ENCODE measurements at places on chromosomes 3 and 15. TPM values are rescaled to one million over a fixed set of nuclear protein-coding genes. Genes with fewer than 3 reads are reported as not detected.

- no peaks in the 10 kb centered on the region for H3K36me3 ChIP-seq
- no peak for DNase-seq
- H3K4me1 ChIP-seq: no peaks in the 10 kb centered on the region
Measured at GRCh38 chr3:35705904-35706303, 66.6 kb downstream of the ARPP21 start.

Gene HRG
- not detected for total RNA-seq

Gene SNTN
- not detected for total RNA-seq

GRCh38 chr3:36734742-36735141, 29.6 kb downstream of the DCLK3 start:
- H3K4me3 ChIP-seq: no peak overlapping the region
- no peaks in the 10 kb centered on the region for H3K36me3 ChIP-seq
- no peaks in the 10 kb centered on the region for H3K4me1 ChIP-seq
- H3K27me3 ChIP-seq: no peaks in the 10 kb centered on the region
- no peak overlapping the region for H3K27ac ChIP-seq

DNA sequence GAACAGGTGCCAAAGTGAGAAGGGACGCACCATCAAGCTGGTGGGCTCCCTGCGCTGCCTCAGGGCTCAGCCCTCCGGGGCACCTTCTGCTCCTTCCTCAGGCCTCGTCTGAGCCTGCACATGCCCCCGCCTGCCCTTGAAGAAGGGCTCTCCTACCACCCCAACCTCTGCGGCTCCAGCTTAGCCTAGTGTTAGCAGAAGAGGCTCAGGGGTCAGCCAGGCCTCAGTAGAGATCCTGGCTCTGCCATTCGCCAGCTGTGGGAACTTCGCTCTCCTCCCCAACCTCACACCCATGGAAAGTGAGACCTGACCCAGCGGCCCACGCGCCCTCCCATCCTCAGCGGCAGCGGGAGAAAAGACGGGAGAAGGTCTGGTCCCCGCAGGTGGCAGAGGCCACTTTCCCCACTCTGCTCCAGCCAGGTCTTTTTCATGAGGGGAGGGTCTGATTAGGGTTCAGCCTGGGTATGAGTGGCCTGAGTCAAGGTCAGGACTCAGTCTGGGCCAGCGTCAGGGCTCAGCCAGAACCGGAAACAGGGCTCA, 8.2 kb downstream of the GRIP2 start:
- no peaks in the 10 kb centered on the region for H3K36me3 ChIP-seq
- no peaks in the 10 kb centered on the region for H3K4me1 ChIP-seq
- no peak overlapping the region for H3K4me3 ChIP-seq

Gene FGD5
- total RNA-seq: not detected

Gene UACA
- total RNA-seq: 0.53 TPM

DNA sequence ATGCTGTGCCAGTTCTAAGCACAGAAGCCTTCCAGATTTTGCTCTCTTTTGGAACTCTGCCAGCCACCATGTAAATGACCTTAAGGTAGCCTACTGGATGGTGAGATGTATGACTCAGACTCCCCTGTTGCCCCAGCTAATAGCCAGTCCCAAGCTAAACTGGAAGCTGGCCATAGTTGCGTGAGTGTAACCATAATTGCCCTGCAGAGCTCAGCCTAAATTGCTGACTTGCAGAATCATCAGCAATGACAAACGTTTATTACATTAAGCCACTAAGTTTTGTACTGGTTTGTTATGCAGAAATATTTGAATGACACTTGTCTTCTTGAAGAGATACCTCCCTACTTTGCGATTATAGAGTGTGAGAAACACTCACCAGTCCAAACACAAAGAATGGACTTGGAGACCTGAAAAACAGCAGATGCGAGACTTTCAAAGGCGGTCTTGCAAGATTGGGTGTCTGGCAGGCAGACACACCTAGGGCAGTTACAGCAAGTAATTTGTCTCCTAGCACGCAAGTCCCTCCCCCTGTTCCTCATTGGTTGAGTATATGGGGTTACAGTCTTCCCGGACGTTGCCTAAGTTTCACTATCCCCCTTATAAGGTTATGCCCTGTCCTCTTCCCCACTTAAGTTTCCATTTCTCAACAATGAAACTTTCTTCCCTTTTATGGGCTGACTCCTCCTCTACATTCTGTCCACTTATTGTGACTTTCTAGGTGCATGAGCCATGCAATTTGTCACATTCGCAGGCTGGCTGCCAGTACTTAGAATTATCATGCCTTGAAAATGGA, 83.6 kb upstream of the XCR1 start:
- peaks cover 35% of the 10 kb centered on the region for H3K4me1 ChIP-seq
- DNase-seq: no peak
- H3K36me3 ChIP-seq: no peaks in the 10 kb centered on the region
- no peak overlapping the region for H3K27ac ChIP-seq
- H3K4me3 ChIP-seq: no peak overlapping the region

DNA sequence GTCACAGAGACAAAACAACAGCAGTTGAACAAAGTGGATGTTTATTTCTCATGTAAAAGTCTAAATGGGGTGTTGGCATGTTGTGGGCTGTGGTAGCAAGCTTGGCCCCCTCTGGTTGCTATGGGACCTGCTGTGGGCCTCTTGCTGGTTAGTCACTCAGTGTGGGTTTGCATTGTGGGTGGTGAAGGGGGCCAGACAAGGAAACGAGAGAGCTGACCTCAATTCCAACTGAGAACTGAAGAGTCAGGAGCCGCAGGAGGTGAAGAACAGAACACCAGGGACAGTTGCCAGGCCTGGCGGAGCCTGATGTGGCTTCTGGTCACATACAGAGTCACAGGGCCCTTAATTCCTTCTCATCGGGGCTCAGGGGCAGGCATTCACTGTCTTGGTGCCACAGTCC, 1.9 kb upstream of the ADPGK start:
- H3K36me3 ChIP-seq: no peaks in the 10 kb centered on the region
- H3K27ac ChIP-seq: peak overlapping the region; percentile 95
- DNase-seq: peak; percentile 75
- no peak overlapping the region for H3K4me3 ChIP-seq
- H3K4me1 ChIP-seq: peaks cover 45% of the 10 kb centered on the region
- H3K27me3 ChIP-seq: no peaks in the 10 kb centered on the region

DNA sequence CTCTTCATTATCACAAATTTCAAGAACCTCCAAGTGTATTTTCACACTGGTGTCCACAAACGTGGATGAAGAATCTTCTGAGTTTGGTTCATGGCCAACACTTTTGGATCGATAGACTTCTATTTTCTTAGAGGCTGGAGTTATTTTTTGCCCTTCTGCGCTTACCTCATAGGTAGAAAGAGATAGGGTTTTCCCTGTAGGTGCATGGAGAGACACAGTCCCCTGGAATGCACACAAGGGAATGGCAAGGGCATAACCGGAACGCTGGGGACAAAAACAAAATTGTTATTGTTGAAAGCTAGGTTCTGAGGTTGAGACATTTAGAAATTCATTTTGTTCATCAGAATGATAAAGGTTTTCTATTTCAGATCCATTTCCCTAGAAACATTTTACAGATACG, 13.7 kb upstream of the DHX36 start:
- H3K27me3 ChIP-seq: no peaks in the 10 kb centered on the region
- H3K4me3 ChIP-seq: no peak overlapping the region
- H3K4me1 ChIP-seq: no peaks in the 10 kb centered on the region
- no peak for DNase-seq
- H3K36me3 ChIP-seq: no peaks in the 10 kb centered on the region

GRCh38 chr3:9216736-9217135, 32.7 kb downstream of the SRGAP3 start:
- no peak for DNase-seq
- no peaks in the 10 kb centered on the region for H3K27me3 ChIP-seq
- H3K27ac ChIP-seq: no peak overlapping the region
- H3K4me3 ChIP-seq: no peak overlapping the region

DNA sequence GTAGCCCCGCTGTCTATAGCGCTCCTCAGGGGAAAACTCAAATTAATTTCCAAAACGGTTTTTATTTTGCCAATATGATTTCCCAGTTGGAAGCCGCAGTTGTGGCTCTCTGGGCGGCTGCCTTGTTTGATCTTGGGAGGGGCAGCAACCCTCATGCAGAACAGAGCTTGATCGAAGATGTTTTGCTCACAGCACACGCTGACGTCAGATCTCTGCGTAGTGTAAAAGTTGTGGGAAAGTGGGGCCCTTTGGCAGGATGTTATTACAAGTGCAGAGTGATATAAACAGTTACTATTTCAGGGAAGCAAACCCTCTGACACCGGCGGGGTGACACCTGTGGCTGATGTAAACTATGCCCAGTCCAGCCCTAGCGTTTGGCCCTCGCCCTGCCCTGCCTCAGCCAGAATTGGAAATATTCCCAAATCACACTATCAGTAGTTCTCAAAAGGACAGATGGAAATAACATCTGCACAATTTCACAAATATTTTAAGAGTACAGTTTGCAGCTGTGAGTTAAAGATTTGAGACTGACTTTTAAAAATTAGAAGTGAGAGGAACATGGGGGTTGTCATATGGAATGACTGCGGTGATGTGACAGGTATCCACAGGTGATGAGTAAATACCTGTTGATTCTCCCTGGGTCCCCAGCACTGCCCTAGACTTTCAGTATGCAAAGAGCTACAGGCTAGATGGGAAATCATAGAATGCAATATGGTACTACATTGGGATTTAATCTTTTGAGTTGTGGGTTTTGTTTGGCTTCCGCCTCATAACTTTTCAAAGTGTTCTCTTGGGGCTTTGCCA, 1.7 kb downstream of the SYNM start:
- peaks cover 4% of the 10 kb centered on the region for H3K27me3 ChIP-seq
- H3K4me1 ChIP-seq: peaks cover 10% of the 10 kb centered on the region
- H3K4me3 ChIP-seq: peak overlapping the region; percentile 37
- DNase-seq: peak; percentile 15
- peak overlapping the region; percentile 47 for H3K27ac ChIP-seq

Measured in CD8-positive, alpha-beta memory T cell (primary cell).